WTC11 (cell line): ENCODE measurements at places on chromosomes 3 and 15. TPM values are rescaled to one million over a fixed set of nuclear protein-coding genes. Genes with fewer than 3 reads are reported as not detected.

Gene BCL2A1
- 0.25 to 0.32 TPM (median 0.28 TPM) in 3 replicates for total RNA-seq

Gene AQP9
- 0.07 to 0.14 TPM in 2 of 3 replicates, not detected in the other for total RNA-seq

Gene SCN5A
- 10.0 to 13.6 TPM (median 11.8 TPM) in 3 replicates for total RNA-seq

- peaks cover 32% of the 10 kb centered on the region for H3K4me1 ChIP-seq
- no peaks in the 10 kb centered on the region for H3K36me3 ChIP-seq
- peak within 1 kb of the TSS; percentile 57; the same call in 1 of the 2 replicates for H3K27ac ChIP-seq
- peaks cover 23% of the 10 kb centered on the region for H3K27me3 ChIP-seq
- H3K4me3 ChIP-seq, result peak within 1 kb of the TSS; percentile 62
- DNase-seq, result peak; percentile 62
These were observed at the start of gene NRROS for GRCh38 chr3:196639483-196640296. Gene NRROS, plus strand, starts transcription at chr3:196639694. Its CDS starts 14,846 bp downstream, at chr3:196654540.

DNA sequence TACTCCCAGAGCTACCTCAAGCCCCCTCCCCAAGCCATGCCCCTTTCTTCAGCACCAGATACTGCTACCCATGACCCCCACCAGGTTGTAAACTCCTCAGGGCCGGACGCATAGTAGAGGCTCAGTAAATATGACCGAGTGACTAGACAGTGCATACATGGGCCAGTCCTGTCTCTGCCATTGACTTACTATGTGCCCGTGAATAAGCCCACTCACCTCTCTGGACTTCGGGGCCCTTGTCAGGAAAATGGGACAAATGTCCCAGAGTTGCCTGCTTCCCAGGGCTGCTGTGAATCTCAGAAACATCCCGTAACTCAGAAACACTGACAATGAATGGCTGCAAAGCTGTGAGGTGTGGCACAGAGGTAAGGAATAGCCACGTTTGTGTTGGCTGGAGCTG is 48.2 kb upstream of the FGD5 start:
- peaks cover 22% of the 10 kb centered on the region for H3K4me1 ChIP-seq
- H3K4me3 ChIP-seq, result no peak overlapping the region
- H3K36me3 ChIP-seq, result no peaks in the 10 kb centered on the region
- no peak for DNase-seq

- no peak for DNase-seq
- peaks cover 15% of the 10 kb centered on the region; the same call in 1 of the 2 replicates for H3K36me3 ChIP-seq
- no peak overlapping the region for H3K27ac ChIP-seq
These were observed 5.9 kb downstream of the FAM131A start for GRCh38 chr3:184343200-184343876.
